ENCODE measurements at places on chromosomes 1 and 21.

DNA sequence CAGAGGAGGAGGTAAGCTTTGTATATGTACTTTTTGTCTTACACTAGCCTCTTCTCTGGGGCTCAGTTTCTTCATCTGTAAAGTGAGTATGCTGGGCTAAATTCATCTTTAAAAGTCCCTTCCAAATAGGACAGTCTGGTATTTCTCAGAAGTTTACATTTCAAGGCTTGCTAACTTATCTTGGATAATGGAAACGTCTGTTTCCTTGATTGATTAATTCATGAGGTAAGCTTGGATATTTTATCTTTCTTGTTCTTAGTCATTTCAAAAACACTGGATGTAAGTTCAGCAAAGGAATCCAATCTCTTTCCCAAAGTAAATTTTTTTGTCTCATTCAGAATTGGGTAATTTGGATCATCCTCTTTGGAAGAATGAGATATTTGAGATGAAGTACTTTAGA is 111.0 kb downstream of the EDEM3 start:
- no peak for DNase-seq

DNA sequence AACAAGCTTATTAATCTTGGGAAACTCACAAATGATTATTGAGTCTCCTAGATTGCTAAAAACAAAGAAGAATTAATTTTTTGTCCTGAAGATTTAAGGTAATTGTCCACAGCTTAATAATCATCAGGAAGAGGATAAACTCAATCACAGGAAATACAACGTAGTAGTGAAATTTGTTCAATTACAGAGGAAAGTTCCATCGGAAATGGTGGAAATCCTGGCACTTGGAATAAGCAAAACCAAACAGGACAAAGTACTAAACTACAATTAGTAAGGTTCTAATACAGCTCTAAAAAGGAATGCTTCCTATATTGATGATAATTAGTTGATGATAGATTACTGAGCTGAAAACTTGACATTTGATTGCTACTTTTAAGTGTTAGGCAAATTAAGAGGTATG is 485.4 kb downstream of the USP25 start:
- no peak for DNase-seq

- no peak for DNase-seq
Measured at GRCh38 chr1:115237507-115237906, 100.5 kb downstream of the NGF start.

DNA sequence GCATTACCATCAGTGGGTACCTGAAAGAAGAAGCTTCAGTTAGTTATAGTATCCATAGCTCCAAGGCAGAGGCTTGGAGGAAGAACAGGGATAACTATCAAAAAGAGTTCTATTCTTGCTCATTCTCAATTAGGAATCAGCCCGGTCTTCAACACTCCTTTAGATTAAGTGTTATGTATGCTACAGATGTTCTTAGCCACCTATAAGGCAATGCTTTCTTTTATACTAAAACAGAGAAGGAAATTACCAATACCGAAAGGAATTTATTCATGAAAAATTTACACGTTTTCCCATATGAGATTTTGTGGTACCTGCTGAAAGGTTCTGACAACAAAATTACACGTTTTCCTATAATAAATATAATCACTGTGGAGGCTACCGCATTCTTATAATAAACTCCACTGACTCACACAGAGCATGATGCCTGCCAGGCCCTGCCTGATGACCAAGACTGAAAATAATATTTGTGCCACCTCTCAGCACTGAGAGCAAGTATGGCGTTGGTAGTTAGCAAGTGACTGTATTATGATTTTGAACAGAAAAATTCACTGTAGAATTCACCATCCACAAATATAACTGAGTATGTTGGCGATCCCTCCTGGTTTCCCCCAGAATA is 58.3 kb downstream of the APP start:
- DNase-seq: no peak

DNA sequence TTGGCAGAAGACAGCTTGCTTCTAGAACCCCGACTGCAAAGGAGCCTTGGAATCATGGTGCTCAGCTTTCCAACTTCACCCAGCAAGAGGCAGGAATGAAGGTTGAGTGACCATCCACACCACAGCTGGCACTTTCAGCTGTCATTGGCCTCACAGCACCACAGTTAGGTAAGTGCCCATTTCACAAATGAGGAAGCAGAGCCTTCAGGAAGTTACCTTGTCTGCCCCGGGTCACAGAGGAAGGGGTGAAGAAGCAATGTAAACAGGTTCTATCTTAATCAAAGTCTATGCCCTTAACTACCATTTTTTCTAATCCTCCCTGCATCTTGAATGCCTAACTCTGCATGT is 156.0 kb downstream of the GLUL start:
- no peak for DNase-seq
